ENCODE measurements at places on chromosomes 7 and 10.

GRCh38 chr7:99035723-99036545 is 108.0 kb downstream of the SMURF1 start:
- no peak for DNase-seq

DNA sequence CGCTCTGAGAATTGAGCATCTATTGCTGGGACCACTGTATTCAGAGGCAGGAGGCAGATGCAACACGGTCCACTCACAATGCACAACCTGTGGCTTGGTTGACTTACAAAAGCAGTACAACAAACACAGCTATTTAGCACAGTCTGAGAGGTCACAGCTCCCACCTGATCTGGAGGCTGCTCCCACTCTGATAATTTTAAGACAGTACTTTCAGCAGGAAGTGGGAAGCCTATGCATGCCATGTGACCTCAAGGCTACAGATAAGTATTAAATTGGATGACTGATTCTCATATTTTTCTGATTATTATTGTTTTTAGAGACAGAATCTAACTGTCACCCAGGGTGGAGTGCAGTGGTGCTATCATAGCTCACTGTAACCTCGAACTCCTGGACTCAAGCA is 659.3 kb downstream of the PARD3 start:
- DNase-seq: no peak

DNA sequence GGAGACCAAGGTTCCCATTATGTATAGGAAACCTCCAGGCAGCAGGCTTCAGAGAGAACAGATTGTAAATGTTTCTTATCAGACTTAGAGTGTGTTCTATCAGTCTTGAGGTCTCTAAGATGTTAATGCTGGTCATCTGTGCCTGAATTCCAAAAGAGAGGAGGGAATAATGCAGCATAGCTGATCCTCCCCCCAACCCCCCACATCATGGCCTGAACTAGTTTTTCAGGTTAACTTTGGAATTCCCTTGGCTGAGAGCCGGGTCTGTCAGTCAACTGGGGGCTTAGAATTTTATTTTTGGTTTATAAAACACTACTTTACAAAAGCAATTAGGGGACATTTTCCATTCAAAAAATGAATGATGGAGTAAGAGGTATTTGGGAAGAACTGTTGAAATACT is 184.3 kb downstream of the NEBL start:
- no peak for DNase-seq

DNA sequence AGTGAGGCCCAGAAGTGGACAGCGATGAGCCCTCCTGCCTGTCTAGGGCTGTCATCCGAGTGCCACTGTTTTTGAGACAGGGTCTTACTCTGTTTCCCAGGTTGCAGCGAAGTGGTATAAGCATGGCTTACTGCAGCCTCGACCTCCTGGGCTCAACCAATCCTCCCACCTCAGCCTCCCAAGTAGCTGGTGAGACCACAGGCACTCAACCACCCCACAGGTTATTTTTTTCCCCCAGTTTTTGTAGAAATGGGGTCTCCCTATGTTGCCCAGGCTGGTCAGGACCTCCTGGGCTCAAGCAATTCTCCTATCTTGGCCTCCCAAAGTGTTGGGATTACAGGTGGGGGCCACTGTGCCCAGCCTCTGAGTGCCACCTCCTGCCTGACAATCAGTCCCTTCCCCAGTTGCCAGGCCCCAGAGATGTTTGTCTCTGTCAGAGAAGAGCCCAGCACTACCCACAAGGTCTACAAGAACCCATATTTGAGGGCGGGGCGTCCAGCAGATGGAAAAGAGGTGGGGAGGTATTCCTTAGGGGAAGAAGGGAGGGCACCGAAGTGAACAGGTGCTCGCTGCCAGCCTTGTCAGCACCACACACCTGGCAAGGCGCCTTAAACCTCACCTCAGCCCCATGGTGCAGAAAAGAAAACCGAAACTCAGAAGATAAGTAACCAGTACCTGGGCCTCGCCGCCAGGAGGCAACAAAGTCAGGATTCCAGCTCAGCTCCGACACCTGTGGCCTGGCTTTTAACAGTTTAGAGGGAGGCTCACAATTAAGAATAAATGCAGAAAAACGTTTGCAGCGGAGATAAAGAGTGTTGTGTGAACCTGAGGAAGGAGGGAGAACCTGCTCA is 77.4 kb upstream of the ANLN start:
- DNase-seq: no peak

- no peak for DNase-seq
These were observed 6.9 kb downstream of the ITPRIP start for GRCh38 chr10:104331208-104331838.

DNA sequence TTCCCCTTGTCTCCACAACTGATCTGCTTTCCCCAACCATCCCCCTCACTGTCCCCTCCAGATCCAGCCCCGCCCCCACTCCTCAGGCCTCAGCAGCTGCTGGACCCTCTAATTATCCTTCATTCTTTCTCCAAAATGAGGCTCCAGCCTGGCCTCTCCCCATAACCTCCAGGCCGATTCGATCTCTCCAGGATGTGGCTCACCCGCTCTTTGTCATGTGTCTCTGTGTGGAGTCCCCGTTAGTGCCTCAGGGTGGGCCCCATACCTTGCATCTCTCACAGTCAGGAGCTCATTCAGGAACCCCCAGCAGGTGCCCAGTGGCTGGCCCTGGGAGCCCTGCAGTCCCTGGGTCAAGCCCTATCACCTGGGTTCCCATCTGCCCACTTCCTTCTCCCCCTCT is 1.3 kb downstream of the PILRA start:
- no peak for DNase-seq

GRCh38 chr10:43128958-43129706 is 9.1 kb upstream of the CSGALNACT2 start:
- no peak for DNase-seq

GRCh38 chr10:23021430-23021829 is 73.9 kb upstream of the MSRB2 start:
- no peak for DNase-seq

DNA sequence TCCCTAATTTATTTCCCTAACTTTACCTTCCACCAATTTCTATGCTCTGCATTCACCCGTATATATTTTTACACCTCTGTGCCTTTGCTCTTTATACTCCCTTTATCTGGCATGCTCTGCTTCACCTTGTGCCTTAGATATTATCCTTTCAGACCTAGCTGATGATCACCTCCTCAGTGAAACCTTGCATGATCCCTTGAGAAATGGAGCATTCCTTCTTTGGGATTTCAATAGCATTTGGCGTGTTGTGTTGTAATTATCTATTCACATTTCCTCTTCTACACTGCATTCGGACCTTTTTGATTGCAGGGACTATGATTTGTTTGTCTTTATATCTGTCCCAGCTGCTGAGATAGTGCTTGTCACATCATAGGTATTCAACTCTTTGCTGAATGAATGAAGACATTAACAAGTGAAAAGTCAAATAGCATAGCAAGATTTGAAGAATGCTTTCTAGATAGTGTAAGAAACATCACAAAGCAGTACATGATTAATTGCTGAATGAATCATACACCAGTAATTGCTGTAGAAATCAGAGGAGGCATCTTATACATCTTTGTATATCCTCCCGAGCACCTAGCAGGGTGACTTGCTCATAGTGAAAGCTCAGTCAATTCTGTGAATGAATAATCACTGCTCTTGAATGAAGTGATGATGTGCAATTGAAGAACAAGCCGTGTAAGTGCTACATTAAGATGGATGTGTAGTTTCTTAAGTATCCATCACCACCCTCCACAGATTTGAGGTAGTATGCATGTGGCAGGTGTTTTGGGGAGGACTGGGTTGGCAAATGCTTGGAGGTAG is 2.0 kb upstream of the TM9SF3 start:
- no peak for DNase-seq

- no peak for DNase-seq
These were observed 696.9 kb downstream of the DNAJB9 start for GRCh38 chr7:109266610-109267009.

DNA sequence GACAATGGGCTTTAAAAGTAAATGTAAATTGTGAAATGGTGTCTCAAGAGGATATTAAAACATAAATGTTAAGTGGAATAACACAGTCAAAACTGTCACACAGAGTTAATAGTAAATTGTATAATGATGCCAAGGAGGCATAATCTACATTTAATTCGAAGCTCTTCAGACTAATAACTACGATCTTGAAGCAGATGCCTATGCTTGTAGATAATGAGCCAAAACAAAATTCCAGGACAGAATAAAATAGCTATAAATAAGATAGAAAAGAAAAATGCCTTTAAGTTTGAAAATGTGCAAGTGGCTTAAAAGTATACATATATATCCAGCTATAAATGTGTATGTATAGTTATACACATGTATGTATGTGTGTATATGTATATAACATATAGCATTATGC is 17.5 kb downstream of the TWIST1 start:
- DNase-seq: no peak

All from stimulated activated naive B cell treated with anti-CD40 and anti-IgM and Interleukin-4, amounts not matched to agents 10 μg/mL and 1 μg/mL and 100 μg/mL, for 72 hours (primary cell).